ENCODE measurements at places on chromosomes 6 and 20.

DNA sequence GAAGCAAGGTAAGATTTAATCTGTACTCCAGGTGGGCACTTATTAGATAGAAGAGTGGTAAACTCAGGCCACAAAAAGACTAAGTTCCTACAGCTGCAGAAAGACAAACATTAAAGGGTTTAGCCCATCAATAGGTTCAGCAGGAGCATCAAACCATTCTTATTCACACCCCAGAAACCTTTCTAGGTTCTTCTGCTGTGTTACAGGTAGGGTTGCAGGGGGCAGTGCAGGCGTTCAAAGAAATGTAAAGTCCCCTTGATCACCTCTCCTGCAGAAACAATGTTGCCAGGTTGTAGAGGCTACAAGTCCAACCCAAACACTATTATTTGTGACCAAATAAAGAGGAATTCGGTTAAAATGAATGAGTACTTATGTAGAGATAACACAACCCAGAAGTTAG lies 31.8 kb downstream of the PHACTR1 start:
- DNase-seq = no peak

- DNase-seq = no peak
Measured at GRCh38 chr6:154767003-154767723, 33.9 kb downstream of the SCAF8 start.

GRCh38 chr20:16606468-16607070 lies 33.3 kb upstream of the KIF16B start:
- DNase-seq = no peak

DNA sequence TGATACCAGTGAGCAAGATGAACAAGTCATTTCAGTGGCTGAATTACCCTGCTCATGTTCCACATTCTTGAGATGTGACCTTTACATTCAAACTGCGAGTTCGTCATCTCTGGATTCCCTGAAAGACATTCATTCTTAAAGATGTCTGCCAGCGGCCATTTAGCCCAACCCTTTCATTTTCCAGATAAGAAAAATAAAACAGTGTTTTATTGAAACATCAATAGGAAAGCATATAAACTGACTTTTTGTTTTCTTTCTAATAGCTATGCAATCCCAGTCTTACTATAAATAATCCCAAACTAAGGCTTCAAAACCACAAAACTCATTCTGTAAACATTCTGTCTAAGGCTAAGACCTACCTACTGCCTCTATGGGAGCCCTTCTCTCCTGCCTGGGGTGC lies 134.0 kb downstream of the SAMD5 start:
- DNase-seq = no peak

DNA sequence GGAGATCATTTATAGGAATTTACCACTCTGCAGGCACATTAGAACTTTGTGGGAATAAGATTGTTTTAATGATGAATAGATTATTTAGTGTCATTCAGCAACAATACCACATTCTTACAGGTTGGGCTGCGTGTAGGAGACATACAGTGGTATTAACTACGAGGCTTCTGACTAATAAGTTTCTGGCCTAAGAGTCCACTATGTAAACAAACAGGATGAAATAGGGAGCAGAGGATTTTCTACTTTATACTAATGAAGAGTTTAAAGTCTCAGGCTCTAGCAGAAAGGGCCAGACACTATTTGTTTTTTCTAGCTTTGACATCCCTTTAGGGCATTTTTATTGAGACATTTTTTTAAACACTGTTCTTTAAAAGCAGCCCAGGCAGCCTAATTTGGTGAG lies 75.6 kb downstream of the SLC24A3 start:
- no peak for DNase-seq

GRCh38 chr20:22611636-22612035 lies 27.3 kb upstream of the FOXA2 start:
- no peak for DNase-seq

DNA sequence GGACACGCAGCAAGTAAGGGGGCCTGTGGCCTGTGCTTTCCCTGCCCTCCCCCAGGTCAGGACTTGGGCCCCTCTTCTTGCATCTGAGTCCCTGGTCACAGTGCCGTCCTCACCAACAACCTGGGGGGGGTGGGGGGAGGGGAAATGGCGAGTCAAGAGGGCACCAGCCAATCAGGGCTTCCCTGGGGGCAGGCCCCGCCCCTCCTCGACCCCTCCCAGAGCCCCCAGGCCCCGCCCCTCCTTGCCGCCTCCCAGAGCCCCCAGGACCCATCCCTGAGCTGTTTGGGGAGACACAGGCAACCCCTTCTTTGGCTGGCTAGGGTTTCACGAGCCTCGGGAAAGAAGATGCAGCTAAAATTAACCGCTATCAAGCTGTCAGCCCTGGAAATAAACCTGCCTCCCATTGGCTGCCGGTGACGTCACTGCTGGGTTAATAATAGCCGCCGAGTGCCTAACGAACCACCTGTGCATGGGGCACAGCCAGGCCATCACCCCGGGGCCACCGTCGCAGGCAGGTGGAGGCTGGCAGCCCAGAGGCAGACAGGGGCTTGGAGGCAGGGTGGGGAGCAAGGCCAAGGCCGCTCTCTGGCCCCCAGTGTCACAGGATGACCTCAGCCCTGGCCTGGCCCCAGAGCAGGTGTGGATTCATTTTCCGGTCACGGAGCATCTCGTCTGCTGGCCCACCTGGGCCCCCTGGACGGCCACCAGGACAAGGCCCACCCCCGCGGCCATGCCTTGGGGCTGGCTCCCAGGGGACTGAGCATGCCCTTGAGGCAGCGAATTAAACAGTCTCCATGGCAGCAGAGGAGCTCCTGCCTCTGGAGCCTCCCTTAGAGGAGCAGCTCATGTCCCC lies 3.2 kb upstream of the EEF1A2 start:
- DNase-seq = no peak

GRCh38 chr6:153729189-153729588 lies 309.9 kb upstream of the OPRM1 start:
- no peak for DNase-seq

DNA sequence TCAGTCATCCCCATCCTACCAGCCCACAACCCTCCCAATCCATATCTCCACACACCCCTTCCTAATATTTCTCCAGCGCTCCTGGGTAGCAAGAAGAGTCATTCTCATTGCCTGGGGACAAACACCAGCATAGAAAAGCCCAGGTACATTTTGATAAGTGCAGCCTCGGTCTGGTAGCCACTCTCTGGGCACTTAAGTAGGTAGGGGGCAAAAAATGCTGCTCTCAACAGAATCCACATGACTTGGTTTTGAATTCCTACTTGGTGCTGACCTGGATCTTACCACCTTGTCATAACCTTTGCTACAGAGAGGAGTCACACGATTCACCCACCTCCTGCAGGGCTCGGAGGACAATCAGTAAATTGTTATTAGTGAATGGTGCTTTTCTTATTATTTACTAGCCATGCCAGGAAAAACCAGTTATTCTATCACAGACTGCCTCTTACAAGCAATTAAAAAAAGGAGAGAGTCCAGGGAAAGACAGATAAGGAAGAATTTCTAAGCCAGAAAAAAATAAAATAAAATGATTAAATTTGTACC lies 249.1 kb downstream of the LY86 start:
- no peak for DNase-seq

Measured in activated CD4-positive, alpha-beta T cell treated with anti-CD3 and anti-CD28 coated beads, Interleukin-2, amount 50 U/mL, for 24 hours (primary cell).